RWPE1 (cell line): ENCODE measurements at places on chromosomes 3 and 15.

- no peak for DNase-seq
Observed at GRCh38 chr3:115974940-115975339, 351.6 kb downstream of the GAP43 start.

GRCh38 chr3:65953881-65954733 lies 84.6 kb downstream of the MAGI1 start:
- DNase-seq, result no peak

DNA sequence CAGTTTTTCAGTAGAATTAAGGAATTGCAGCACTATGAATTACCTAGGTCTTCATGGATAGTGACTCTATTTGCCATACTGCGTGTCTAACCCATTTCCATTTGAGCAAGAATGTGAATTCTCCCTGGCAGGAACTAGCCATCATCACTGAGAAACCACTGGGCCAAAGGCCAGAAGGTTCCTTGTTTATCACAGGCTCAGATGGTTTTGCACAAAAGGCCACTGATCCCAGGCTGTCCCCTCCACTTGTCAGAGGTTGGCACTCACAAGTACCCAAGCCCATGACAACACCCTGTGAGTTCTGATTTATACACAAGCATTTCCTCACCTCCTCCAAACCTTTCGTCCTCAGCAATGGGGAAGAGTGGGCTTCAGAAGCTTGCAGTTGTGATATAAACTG lies 131.8 kb downstream of the FOXB1 start:
- DNase-seq, result no peak

GRCh38 chr15:77895742-77896141 lies 181.8 kb downstream of the TBC1D2B start:
- no peak for DNase-seq

DNA sequence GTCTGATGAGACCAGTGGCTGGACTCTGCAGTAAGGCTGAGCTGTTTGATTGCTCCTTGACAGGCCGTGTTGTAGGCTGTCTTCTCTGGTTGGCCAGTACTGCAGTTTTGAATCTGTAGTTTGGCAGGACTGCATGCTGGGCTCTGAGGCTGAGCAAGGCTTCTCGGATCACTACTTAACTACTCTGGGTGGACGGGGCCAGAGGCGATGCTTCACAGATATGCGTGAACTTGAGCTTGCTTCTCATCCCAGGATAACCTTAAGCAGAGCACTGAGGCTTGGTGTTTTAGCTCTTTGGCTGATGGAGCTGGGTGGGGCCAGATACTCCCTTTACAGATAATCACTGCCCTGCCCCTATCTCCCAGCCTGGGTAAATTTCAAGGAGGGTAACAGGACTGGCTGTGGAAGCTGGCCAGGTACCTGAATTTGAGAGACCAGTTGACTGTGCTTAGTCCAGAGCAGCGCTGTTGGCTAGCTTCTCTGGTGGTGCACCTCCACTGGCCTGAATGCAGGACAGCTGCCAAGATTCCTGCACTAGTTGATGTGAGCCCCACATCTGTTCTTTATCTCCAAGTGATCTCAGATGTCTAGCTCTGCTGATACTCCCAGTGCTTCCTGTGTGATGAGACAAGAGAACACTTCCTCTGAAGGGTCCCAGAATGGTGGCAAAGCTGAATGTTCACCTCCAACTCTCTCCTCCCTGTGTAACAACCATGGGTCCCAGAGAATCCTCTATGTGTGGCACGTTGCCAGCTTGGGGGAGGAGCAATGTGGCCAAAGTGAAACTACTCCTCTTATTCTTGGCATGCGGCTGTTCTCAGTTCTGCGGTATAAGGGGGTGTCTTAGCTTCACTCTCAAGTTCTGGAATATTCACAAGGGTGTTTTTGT lies 37.9 kb downstream of the RPL39L start:
- peak; percentile 20 for DNase-seq

- no peak for DNase-seq
Observed at GRCh38 chr15:68958597-68958996, 28.3 kb downstream of the SPESP1 start.

- no peak for DNase-seq
Observed at GRCh38 chr3:59764171-59764570, 714.3 kb upstream of the CFAP20DC start.
